ENCODE measurements at places on chromosomes 13 and 19.

GRCh38 chr13:66563076-66563475 lies 667.1 kb downstream of the PCDH9 start:
- no peak overlapping the region for H3K27ac ChIP-seq
- H3K27me3 ChIP-seq, result no peaks in the 10 kb centered on the region
- H3K36me3 ChIP-seq, result no peaks in the 10 kb centered on the region
- no peak for DNase-seq
- peaks cover 11% of the 10 kb centered on the region for H3K4me1 ChIP-seq
- no peak overlapping the region for H3K4me3 ChIP-seq

DNA sequence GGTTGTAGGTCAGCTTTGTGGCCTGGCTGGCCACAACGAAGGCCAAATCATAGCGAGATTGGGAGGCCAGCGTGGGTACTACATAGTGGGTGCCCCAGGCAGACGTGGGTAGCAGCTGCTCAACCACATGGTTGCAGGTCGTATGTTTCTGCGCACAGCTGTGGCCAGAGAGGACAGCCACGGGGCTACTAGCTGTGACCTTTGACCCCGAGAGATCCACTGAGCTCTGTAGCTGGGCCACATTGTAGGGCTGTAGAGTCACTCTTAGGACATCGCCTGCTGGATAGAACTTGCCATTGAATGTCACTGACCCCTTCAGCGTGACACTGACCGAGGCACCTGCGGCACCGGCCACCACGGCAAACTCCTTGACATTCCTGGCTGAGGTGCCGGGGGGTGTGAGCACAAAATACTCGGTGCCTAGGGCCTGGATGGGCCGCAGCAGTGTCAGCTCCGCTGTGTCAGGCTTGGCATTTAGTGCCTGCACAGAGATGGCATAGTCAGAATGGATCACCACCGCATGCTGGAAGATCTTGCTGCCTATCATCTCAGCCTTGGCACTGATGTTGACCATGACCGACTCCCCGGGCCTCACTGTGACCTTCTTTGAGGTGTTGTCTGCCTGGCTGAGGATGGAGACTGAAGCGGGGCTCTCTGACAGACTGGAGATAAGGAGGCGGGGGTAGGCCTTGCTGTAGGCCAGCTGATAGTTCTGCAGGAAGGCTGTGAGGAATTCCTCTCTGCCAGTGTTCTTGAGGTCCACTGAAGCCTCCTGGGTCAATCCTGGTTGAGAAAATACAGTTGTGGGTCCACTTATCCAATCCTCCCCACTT lies 6.7 kb downstream of the FCGBP start:
- no peaks in the 10 kb centered on the region for H3K36me3 ChIP-seq
- H3K4me1 ChIP-seq, result no peaks in the 10 kb centered on the region
- no peak overlapping the region for H3K4me3 ChIP-seq

- peak overlapping the region; percentile 67 for H3K4me3 ChIP-seq
- peak; percentile 87 for DNase-seq
- no peaks in the 10 kb centered on the region for H3K36me3 ChIP-seq
- H3K4me1 ChIP-seq, result peaks cover 22% of the 10 kb centered on the region
- peaks cover 66% of the 10 kb centered on the region for H3K27me3 ChIP-seq
Measured at GRCh38 chr19:7868671-7869452, 5.3 kb downstream of the PRR36 start.

DNA sequence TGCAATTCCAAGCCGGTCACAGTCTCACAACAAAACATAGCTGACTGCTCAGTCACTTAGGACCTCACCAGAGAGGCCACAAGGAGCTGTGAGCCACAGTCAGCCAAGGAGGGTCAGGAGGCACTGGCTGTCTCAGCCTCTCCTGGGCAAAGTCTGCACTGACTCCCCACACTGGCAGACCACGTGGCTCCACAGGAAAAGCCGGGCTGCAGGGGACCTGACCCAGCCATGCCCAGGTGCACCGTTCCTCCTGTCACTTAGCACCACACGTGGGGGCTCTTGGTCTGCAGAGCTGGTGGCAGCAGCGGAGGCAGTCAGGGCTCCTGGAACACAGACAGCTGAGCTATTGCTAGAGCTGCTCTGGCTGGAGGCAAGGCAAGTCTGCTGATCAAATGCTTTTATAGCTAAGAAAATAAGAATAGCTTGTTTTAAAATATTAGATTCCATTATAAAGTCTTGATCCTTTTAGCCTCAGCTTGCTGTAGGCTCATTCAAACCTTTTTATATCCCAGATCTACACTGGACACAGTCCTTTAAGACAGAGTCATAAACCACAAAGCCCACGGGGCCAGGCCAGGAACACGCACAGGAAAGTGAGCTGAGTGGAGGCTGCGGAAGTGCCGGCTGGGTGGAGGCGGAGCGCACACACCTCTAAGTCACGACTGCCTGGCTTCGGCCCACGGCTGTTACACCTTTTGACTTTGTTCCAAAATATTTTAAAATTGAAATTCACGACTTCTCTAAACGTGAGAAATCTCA lies 744.1 kb downstream of the UQCRFS1 start:
- H3K4me3 ChIP-seq, result no peak overlapping the region
- H3K27me3 ChIP-seq, result peaks cover 6% of the 10 kb centered on the region
- peaks cover 80% of the 10 kb centered on the region for H3K4me1 ChIP-seq
- peak; percentile 40 for DNase-seq
- H3K27ac ChIP-seq, result peak overlapping the region; percentile 12
